ENCODE measurements at places on chromosomes 5 and 9.

DNA sequence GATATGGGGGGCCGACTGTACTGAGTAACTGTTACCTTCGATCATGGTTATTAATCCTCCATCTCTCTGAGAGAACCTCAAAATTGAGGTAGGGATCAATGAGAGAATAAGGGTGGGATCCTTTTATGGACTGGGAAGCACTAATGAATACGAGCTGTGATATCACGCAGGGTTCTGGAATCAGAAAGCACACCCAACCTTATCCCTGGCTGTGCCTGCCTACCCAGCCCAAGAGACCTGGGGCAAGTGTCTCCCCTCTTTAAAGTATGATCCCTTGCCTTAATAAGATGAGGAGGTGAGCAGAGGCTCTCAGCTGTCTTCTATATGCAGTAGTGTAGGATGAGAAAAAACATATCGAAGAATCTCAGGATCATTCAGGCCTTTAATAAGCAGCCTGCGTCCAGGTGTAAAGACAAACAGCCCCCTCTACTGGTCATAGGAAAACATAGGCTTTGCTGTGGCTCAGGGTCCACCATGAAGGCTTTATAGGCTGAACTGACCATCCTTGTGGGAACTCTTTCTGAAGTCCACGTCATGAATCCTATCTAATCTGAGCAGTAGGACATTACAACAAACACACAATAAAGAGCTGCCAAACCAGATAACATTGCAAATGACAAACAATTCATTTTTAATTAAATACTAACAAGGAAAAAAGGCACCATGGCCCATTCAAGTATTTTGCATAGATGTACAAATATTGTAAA, 16.8 kb downstream of the NIPAL4 start:
- DNase-seq: no peak

GRCh38 chr9:129558551-129559505, 62.1 kb downstream of the C9orf50 start:
- no peak for DNase-seq

GRCh38 chr5:658103-658502, 35.0 kb downstream of the TPPP start:
- no peak for DNase-seq

GRCh38 chr5:134435560-134435959, 23.9 kb upstream of the CDKN2AIPNL start:
- no peak for DNase-seq

Measured in activated CD4-positive, CD25-positive, alpha-beta regulatory T cell treated with anti-CD3 and anti-CD28 coated beads, Interleukin-2, amount 50 U/mL, for 72 hours (primary cell).